ENCODE measurements at places on chromosomes 12 and 14. TPM values are rescaled to one million over a fixed set of nuclear protein-coding genes. Genes with fewer than 3 reads are reported as not detected.
A peak's percentile ranks its signal among the peaks of the same experiment; 100 is the strongest.

The OVCH1 gene
- not detected for total RNA-seq

The PLA2G1B gene
- total RNA-seq = not detected

The KRT75 gene
- not detected for total RNA-seq

The CRADD gene
- 15.4 TPM for total RNA-seq

- H3K4me1 ChIP-seq = peaks cover 19% of the 10 kb centered on the region
- 0 out of 2 replicates have a peak, but pooled peaks cover 3% of the 10 kb centered on the region for H3K36me3 ChIP-seq
- H3K27me3 ChIP-seq = peaks cover 4% of the 10 kb centered on the region
- H3K27ac ChIP-seq = no peak overlapping the region
These were observed 74.6 kb downstream of the ZFP36L1 start for GRCh38 chr14:68718023-68718990.

GRCh38 chr12:21073129-21073528 lies 57.9 kb upstream of the SLCO1B1 start:
- no peaks in the 10 kb centered on the region for H3K27me3 ChIP-seq
- no peaks in the 10 kb centered on the region for H3K4me1 ChIP-seq
- H3K27ac ChIP-seq = no peak overlapping the region

GRCh38 chr14:85597701-85598100 lies 67.8 kb downstream of the FLRT2 start:
- DNase-seq = no peak
- peaks cover 36% of the 10 kb centered on the region for H3K4me1 ChIP-seq
- H3K27me3 ChIP-seq = peaks cover 2% of the 10 kb centered on the region
- no peak overlapping the region for H3K27ac ChIP-seq
- H3K36me3 ChIP-seq = peaks cover 45% of the 10 kb centered on the region

DNA sequence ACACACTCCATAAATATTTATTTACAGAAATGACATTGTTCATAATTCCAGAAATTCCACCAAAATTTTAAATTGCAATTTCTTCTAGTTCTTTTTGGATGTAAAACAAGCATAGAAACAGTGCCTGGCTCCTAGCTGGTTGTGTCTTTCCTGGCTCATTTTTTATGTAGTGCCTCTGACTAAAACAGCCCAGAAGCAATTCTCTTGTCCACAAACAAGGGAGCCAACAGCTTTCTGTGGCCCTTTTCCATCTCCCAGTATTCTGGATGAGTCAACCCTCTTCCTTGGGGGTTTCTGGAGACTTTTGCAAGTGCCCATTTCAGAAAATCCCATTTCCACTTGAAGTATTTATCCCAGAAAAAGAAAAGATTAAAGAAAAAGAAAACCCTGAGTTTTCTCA lies 141.4 kb downstream of the PHLDA1 start:
- no peaks in the 10 kb centered on the region for H3K36me3 ChIP-seq
- no peak overlapping the region for H3K4me3 ChIP-seq
- no peak for DNase-seq
- H3K4me1 ChIP-seq = peaks cover 57% of the 10 kb centered on the region
- no peaks in the 10 kb centered on the region for H3K27me3 ChIP-seq

DNA sequence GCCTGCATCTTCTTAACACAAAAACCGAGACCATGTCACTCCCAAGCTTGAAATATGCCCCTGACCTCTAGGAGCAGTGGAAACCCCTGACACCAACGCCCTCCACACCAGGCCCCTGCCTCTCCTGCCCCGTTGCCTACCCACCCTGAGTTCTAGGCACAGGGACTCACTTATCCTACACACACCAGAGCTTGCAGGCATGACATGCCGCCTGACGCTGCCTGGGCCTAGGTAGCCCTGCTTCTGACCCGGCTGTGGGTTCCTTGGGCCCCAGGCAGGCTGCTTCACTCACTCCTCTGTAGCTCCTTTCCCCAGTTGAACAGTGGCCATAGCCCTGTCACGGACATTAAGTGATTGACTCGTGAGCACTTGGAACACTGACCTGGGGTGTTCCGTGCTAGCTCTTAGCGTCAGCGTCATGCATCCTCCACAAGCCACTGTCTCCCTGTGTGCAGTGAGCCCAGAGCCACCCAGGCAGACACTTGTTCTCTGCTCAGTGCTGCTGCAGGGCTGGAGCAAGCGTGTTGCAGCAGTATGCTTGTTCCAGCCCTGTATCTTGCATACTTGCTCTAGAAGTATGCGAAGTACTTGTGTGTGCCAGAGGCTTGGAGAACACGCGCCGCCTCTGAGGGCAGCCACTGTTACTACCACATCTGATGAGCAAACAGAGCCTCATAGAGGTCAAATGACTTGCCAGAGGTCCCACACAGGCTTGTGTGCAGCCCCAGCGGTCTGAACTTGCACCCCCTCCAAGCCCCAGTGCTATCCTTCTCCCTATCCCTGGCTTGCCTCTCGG lies 15.6 kb downstream of the OTUB2 start:
- H3K4me3 ChIP-seq = peak overlapping the region; percentile 65
- peaks cover 35% of the 10 kb centered on the region for H3K4me1 ChIP-seq
- peaks cover 7% of the 10 kb centered on the region for H3K36me3 ChIP-seq

DNA sequence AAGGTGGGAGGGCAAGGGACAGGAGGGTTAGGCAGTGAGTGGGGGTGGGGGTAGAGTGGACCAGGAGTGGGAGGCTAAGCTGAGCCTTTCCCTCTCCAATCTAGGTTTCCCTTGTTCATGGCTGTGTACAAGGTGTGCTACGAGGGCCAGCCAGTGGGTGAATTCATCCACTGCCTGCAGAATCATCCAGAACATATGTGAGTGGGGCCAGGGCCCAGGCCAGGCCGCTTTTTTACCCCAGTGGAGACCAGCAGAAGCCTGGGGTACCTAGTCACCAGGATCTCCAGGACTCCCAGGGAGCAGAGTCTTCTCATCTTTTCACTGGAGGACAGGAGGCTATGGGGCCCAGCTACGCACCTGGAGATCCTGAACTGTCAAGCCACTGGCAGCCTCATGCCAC lies 2.7 kb upstream of the COX14 start:
- DNase-seq = no peak
- H3K36me3 ChIP-seq = peaks cover 11% of the 10 kb centered on the region
- peak overlapping the region; percentile 90 for H3K27ac ChIP-seq
- H3K27me3 ChIP-seq = peaks cover 16% of the 10 kb centered on the region

GRCh38 chr12:95701722-95702418 lies 88.7 kb downstream of the NTN4 start:
- H3K27me3 ChIP-seq = peaks cover 4% of the 10 kb centered on the region
- H3K27ac ChIP-seq = peak overlapping the region; percentile 92
- H3K4me3 ChIP-seq = peak overlapping the region; percentile 6
- DNase-seq = no peak
- H3K36me3 ChIP-seq = peaks cover 21% of the 10 kb centered on the region

DNA sequence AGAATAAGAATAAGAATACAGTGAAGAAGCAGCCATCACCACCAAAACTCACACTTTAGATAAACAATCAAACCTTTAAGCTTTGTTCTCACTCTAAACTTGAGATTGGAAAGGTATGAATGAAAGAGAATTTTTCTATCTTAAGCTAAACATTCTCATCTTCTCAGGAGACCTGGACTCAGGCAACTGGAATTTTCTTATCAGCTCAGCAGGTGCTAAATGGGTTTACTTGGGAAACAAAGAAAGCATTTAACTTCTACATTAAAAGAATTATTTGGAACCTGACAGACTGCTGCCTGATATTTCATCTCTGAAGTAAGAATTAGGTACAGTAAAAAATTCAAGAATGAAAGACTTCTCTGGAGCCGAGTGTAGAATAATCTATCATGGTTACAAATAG lies 20.7 kb upstream of the KERA start:
- no peaks in the 10 kb centered on the region for H3K4me1 ChIP-seq
- peaks cover 1% of the 10 kb centered on the region for H3K27me3 ChIP-seq
- H3K27ac ChIP-seq = no peak overlapping the region

DNA sequence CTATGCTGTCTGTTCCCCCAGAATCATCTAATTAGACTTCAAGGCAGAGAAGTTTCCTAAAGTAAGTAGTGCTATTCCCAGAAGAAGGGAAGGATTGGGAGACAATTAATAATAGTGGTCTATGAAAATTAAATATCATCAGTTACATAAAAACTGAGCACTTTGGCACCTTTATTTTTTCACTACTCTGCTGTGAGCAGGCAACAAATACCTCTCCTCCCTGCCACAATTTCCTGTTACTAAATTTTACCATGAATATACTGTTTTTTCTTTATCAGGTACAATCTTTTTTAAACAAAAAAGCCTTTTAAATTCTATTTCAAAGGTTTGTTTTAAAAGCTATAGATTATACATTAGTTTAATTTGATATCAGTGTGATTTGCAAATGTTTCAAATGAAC lies 29.4 kb upstream of the KRAS start:
- peaks cover 6% of the 10 kb centered on the region for H3K27me3 ChIP-seq
- no peak for DNase-seq
- peaks cover 11% of the 10 kb centered on the region for H3K4me1 ChIP-seq
- no peaks in the 10 kb centered on the region for H3K36me3 ChIP-seq
- no peak overlapping the region for H3K4me3 ChIP-seq

- H3K27ac ChIP-seq = peak overlapping the region; percentile 32
- H3K36me3 ChIP-seq = no peaks in the 10 kb centered on the region
- H3K4me1 ChIP-seq = peaks cover 19% of the 10 kb centered on the region
- peak; percentile 37 for DNase-seq
These were observed 442 bp downstream of the FLVCR2 start for GRCh38 chr14:75578786-75579337.

DNA sequence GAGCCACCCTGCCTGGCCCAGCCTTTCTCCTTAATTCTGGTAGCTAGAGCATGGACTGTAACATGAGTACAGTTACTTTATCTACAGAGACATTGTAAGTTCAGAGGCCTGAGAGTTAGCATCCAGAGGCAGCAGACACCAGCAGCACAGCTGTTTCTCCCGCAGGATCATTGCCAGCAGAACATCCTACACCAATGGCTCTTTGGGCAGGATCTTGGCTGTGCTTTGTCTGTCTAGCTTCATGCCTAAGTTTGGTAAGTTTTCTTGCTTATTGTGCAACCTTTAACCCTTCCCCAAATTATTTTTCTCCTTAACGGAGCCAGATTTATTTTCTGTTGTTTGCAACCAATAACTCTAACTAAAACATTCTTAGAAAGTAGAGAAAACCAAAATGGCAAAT lies 21.6 kb downstream of the C12orf71 start:
- no peak overlapping the region for H3K4me3 ChIP-seq
- H3K27me3 ChIP-seq = no peaks in the 10 kb centered on the region
- H3K36me3 ChIP-seq = no peaks in the 10 kb centered on the region
- no peak overlapping the region for H3K27ac ChIP-seq

DNA sequence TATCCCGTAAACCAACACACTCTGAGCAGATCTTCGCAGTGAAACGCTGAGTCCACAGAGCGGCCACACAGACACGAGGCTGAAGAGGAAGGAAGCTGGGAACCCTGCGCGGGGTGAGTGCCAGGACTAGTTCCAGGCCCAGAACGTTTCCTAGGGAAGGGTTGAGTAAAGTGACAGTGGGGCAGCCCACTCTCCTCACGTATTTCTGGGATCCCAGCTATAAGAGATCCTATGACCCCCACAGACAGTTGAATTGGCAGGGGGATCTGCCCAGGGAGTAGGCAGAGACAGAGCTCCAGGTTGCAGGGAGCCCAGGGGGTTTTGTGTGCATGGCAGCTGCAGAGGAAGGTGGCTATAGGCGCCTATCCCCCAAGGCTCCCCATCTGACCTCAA lies 51.1 kb downstream of the GTF2A1 start:
- peaks cover 44% of the 10 kb centered on the region for H3K4me1 ChIP-seq
- H3K4me3 ChIP-seq = peak overlapping the region; percentile 94
- peaks cover 2% of the 10 kb centered on the region for H3K36me3 ChIP-seq
- no peak for DNase-seq

DNA sequence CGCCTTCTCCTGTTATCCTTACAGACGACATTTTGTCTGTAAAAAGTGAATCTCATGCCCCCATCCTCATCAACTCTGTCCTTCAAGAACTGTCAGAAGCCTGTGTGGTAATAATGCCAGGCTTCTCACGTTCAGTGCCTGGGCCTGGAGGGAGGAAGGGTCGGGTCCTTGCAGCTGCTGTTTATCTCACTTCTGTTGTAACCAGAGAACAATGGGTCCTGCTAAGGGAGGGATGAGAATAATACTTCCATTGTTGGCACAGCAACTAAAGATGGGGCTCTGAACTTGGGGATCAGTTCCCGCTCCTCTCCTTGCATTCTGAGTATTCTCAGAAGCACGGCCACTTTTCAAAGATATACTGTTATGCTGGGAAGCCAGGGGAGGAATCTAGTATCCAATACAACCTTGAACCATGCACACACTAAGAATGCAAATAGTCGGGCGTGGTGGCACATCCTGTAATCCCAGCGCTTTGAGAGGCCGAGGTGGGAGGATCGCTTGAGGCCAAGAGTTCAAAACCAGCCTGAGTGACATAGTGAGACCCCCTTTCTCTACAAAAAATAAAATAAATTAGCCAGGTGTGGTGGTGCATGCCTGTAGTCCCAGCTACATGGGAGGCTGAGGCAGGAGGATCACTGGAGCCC lies 38.8 kb upstream of the NINJ2 start:
- H3K27me3 ChIP-seq = peaks cover 34% of the 10 kb centered on the region
- DNase-seq = no peak
- H3K27ac ChIP-seq = no peak overlapping the region
- no peaks in the 10 kb centered on the region for H3K4me1 ChIP-seq
- H3K4me3 ChIP-seq = no peak overlapping the region

- H3K27me3 ChIP-seq = peaks cover 3% of the 10 kb centered on the region
- peak overlapping the region; percentile 66 for H3K4me3 ChIP-seq
- H3K36me3 ChIP-seq = peaks cover 29% of the 10 kb centered on the region
These were observed 76.9 kb upstream of the REP15 start for GRCh38 chr12:27619308-27619707.

DNA sequence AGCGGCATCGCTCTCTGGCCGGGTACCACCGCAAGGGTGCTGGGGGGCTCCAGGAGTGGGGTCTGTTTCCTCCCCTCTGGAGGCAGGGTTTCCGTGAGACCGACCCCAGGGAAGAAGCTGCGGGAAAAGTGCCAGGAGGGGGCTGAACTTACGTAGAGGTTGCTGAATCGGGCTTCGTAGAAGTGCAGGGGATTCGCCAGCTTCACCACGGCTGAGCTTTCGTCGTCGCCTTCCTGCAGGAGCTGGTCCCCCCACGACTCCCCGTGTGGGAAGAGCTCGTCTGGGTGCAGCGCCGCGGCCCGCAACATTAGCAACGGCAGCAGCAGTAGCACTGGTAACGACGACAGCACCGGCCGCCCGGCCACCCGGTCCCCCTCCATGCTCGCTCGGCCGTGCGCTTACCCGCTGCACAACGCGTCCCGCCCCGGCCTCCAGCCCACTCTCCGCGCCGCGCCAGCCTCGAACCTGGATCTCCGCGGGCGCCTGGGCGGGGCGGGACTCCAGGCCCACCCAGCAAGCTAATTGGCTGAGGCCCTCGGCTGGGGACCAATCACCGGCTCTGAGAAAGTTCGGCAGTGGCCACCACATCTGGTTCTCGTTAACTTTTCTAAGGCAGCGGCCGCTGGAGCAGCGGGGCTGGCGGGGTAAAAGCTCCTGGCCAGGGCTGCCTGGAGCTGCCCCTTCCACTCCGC lies at the start of gene NID2:
NID2 (minus strand) TSS at position 445 of the 692 bp plus-strand sequence; CDS start at position 380, 65 bp downstream.
- peak within 1 kb of the TSS; percentile 90 for H3K27ac ChIP-seq
- 0 out of 2 replicates have a peak, but pooled peaks cover 2% of the 10 kb centered on the region for H3K27me3 ChIP-seq
- H3K36me3 ChIP-seq = peaks cover 35% of the 10 kb centered on the region
- peaks cover 70% of the 10 kb centered on the region for H3K4me1 ChIP-seq
- peak; percentile 93 for DNase-seq

DNA sequence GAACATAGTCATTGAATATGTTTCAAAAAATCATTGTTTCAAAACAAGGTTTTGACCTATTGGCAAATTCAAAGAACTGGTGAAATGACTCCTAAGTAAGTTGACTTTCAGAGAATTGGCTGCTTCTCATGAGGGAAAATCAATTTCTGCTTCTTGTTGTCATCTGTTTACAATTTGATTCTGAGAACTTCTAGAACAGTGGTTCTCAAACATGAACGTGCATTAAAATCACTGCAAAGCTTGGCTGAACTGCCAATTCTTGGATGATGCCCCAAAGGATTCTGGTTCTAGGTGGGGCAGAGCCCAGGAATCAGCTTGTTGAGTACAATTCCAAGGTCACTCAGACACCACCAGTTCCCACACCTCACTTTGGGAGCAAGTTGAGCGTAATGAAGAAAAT lies 83.9 kb downstream of the ZFP36L1 start:
- no peaks in the 10 kb centered on the region for H3K36me3 ChIP-seq
- H3K4me3 ChIP-seq = no peak overlapping the region
- peaks cover 16% of the 10 kb centered on the region for H3K4me1 ChIP-seq
- DNase-seq = no peak
- no peaks in the 10 kb centered on the region for H3K27me3 ChIP-seq
- no peak overlapping the region for H3K27ac ChIP-seq
